ENCODE measurements at places on chromosomes 5 and 9.

GRCh38 chr9:131043087-131043486 is 34.1 kb downstream of the LAMC3 start:
- DNase-seq = no peak

GRCh38 chr5:129996896-129997295 is 92.6 kb downstream of the CHSY3 start:
- no peak for DNase-seq

GRCh38 chr9:133682818-133683585 is 46.8 kb downstream of the DBH start:
- DNase-seq = no peak

DNA sequence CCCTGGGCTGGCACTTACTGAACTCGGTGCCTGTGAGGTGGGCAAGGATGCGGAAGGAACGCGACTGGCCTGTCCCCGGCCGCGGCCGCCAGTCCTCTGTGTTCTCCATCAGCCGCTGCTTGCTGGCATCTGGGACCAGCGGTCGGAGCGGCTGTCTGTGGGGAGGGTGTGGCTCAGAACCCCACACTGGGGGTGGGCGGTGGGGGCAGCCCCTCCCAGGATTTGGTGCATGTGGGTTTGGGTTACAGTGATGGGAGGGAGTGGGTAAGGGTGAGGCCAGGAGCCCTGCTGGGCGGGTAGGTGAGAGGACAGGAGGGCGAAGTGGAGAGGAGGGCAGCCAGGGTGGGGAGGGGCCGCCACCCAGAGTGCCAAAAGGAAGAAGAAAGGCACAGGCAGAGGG is 6.4 kb downstream of the PDLIM7 start:
- no peak for DNase-seq

GRCh38 chr5:150117945-150118560 is 31.7 kb upstream of the CSF1R start:
- DNase-seq = no peak
